ENCODE measurements at places on chromosomes 7 and 10.
A peak's percentile ranks its signal among the peaks of the same experiment; 100 is the strongest.

DNA sequence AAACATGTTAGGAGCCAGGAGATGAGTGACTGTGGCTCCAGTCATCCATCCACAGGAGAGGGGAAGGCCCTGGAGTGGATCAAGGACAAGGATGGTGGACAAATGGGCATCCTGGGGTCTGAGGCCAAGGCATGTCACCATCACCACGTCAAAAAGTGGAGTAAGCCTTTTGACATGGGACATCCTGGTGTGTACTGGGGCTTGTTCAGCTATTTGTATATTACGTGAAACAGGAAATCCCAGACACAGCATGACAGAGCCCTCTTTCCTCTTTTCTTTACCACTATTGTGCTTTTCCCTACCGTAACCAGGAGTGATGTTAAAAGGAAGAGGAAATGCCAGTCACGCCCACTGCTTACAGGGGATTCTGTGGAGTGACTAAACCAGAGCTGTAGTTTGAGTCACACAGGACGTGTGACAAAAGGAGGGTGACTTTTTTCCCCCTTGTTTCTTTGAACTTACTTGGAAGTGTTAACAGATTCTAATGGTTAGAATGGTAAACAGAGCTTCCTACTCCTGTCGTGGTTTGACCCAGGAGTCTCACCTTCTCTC lies 15.4 kb downstream of the ACSL5 start:
- peak; percentile 58 for DNase-seq

GRCh38 chr7:98621573-98622482 lies 4.7 kb downstream of the NPTX2 start:
- DNase-seq: no peak

DNA sequence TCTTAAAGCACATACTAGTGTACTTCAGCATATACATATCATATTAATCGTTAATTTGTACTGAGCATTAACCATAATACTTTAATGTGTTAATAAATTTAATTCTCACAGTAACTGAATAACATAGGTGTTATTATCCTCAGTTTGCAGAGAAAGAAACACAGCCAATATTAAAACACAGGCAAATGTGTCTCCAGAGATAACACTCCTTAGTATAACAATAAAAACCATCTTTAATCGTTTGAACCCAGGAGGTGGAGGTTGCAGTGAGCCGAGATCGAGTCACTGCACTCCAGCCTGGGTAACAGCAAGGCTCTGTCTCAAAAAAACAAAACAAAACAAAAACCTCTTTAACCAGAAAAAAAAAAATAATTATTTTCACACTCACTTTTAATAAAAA lies 49.4 kb upstream of the ZNF273 start:
- no peak for DNase-seq

- peak; percentile 11 for DNase-seq
These were observed 90.3 kb downstream of the MICALL2 start for GRCh38 chr7:1368682-1369571.

DNA sequence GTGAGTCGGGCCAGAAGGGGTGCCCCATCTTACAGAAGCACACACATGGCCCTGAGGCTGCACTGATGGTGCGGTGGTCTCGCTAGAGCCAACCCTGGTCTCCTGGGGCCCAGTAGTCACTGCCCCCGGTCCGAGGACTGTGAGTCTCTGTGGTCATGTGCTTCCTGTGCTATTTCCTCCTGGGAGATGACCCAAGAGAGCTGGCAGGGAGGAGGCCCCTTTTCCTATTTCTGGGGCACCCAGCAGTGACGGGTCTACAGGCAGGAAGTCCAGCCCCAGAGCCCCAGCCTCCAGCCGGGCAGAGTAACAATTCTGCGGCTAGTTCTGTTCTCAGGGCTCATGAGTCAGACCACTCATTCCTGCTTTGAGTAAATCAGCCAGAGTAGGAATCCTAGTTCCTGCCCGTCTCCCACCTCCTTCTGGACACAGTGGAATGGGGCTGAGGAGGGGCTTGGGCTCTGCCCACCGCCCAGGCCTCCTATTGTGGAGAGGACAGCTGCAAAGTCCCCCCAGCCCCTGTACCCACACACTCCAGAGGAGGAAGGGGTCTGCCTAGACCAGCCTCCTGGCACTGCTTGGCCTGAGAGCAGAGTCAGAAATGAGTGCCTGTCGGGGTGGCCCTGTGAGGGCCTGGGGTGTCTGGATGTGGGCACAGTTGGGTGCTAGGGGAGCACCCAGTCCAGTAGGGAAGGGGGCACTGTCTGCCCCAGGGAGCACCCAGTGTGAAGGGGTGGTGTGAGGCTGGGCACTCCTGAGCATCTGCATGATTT lies 80.5 kb upstream of the PPIF start:
- peak; percentile 93 for DNase-seq

GRCh38 chr7:107610323-107610722 lies 30.3 kb downstream of the BCAP29 start:
- no peak for DNase-seq

DNA sequence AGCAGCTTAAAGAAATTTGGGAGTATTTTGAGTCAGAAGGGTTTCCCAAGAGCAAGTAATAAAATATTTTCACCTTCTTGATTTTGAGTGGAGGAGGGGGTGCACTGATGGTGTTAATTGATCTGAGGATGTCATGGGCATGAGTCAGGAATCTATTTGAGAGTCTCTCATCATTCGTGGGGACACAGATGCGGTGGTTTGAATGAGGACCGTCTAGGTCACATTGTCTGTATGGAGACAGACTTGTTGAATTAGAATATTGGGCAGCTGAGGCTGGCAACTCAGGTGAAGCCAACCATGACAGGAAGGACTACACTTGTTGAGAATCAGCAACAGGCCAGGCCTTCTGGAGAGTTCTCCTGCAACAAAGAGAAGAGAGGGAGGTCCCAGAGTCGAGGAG lies 127.0 kb downstream of the INSYN2A start:
- DNase-seq: peak; percentile 25

GRCh38 chr7:125355899-125356298 lies 426.3 kb upstream of the POT1 start:
- peak; percentile 46 for DNase-seq

DNA sequence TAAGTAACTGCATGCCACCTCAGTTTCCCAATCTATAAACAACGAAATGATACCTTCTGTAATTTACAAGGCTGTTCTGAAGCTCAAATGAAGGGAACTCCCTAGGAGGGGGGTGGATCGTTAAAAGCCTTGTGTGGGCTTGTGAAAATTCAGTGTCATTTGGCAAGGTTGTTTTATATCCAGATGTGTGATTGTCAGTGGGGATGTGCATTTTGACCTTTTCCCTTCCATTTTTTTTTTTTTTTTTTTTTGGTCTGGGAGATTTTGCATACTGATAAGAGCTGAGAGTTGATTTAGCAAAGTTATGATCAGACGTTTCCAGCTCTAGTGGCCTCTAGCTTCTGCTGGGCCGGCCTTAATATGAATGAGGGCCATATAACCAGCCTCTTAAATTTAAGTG lies 22.8 kb downstream of the CREB5 start:
- DNase-seq: no peak

DNA sequence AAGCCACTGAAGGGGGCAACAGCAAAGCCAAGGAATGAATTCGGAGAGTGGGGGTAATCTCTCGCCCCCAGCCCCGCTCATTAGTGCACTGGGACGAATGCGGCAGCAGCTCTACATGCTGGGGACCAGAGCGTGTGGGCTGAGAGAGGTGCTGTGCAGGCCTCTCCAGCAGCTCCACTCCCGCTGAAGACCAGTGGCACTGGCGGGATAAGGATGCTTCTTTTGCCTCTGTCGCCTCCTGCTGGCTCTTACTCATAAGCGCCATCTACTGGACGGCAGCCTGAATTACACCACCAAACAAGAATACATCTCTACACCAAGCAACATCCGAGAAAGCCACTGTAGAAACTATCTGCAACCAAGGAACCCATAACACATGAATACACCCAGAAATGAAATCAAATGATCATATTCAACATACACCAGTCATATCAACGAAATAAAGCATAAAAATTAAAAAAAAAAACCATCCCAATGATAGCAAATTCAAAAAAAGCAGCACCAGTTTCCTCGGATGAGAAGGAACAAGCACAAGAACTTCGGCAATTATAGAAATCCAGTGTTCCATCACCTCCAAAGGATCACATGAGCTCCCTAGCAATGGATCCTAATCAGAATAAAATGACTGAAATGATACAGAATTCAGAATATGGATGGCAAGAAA lies 79.0 kb upstream of the TMEM168 start:
- DNase-seq: peak; percentile 39

DNA sequence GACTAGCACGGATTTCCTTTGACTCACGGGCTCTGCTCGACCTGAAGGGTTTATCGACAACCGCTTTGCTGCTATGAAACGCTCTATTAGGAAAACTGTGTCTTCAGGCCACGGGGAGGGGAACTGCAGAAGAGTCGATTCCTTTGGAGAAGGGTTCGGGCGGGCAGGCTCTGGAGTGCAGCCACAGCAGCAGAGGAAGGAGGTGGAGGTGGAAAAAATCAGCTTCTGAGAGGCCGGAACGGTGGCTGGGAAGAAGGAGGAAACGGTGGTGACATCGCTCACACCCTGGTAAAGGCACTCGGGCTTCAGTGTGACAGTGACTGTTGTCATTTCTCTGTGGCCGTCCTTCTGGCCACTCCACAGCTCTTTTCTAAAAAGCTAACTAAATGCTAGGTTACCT lies 64.6 kb upstream of the MGMT start:
- no peak for DNase-seq

- DNase-seq: no peak
These were observed 282.8 kb upstream of the MGMT start for GRCh38 chr10:129184196-129184595.

- no peak for DNase-seq
These were observed 252.3 kb downstream of the CXCL12 start for GRCh38 chr10:44132361-44133289.

- DNase-seq: peak; percentile 25
These were observed 102.5 kb downstream of the RAMP3 start for GRCh38 chr7:45259966-45260646.

- DNase-seq: no peak
These were observed 114.5 kb downstream of the GRID1 start for GRCh38 chr10:86252079-86252478.

GRCh38 chr10:727162-727790 lies 37.8 kb upstream of the DIP2C start:
- DNase-seq: peak; percentile 6

GRCh38 chr7:32218741-32219288 lies 148.6 kb upstream of the PDE1C start:
- DNase-seq: no peak

GRCh38 chr10:125007436-125007835 lies 65.5 kb downstream of the ZRANB1 start:
- DNase-seq: no peak

DNA sequence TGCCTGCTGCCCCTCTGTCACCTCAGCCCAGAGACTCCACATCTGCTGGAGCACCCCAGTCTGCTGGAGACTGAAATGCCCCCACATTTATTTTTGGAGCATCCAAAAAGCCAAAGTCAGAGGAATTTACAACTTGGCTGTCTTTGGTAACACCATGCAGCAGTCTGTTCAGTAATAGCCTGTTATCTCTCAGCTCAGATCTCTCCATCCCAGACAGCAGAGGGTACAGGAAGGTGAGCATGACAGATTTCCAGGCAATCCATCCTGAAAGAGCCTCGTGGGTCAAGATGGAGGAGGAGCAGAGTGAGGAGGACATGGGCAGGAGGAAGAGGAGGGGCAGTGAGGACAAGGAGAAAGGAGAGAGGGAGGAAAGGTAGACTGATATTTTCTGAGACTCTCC lies 55.9 kb downstream of the GRID1 start:
- DNase-seq: no peak

GRCh38 chr10:114849674-114850073 lies 28.1 kb downstream of the FHIP2A start:
- no peak for DNase-seq

All from fibroblast of skin of right biceps (primary cell).